Kidney glomerular epithelial cell (primary cell): ENCODE measurements at places on chromosomes 5 and 9.

DNA sequence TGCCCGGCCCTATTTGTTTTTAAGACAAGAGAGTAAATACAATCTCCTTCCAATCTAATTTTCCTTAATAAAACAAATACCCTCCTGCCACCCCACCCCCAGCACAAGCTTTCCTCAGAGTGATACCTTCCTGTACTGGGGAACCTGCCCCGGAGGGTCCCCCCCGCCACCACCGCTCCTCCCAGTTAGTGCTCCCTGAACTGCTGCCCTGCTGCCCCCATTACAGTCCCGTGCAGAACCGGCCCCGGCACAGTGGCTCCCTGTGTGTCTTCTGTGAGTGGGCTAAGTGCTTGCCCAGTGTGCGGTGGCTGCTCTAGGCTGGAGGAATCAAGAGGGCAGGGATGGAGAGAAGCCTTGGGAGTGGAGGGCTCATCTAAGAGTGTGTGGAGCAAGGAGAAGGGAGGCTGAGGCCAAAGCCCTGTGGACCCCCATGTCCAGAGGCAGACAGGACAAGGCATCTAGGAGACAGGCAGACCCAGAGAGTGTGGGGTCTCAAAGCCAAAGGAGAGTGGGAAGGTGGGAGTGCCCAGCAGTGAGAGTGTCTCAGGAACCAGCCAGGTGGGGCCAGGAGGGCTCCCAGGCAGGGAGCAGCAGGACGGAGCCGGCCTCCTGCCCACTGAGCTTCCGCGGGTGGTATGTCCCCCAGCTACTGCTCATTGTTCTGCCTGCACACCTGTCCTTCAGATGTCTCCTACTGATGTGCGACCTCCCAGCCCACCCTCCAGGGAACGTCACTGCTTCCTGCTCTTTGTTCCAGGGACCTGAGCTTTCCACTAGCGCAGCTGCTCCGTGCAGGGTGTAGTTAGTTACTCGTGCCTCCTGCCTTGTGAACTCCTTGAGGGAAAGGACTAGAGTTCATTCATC, 129.0 kb downstream of the DAB2IP start:
- DNase-seq: no peak

- DNase-seq: no peak
Observed at GRCh38 chr5:137688210-137688840, 47.6 kb downstream of the KLHL3 start.

- no peak for DNase-seq
Observed at GRCh38 chr5:64019746-64020145, 57.5 kb upstream of the HTR1A start.

GRCh38 chr5:53219610-53220009, 110.1 kb upstream of the MOCS2 start:
- no peak for DNase-seq

- DNase-seq: no peak
Observed at GRCh38 chr5:92942762-92943161, 638.3 kb downstream of the NR2F1-AS1 start.

DNA sequence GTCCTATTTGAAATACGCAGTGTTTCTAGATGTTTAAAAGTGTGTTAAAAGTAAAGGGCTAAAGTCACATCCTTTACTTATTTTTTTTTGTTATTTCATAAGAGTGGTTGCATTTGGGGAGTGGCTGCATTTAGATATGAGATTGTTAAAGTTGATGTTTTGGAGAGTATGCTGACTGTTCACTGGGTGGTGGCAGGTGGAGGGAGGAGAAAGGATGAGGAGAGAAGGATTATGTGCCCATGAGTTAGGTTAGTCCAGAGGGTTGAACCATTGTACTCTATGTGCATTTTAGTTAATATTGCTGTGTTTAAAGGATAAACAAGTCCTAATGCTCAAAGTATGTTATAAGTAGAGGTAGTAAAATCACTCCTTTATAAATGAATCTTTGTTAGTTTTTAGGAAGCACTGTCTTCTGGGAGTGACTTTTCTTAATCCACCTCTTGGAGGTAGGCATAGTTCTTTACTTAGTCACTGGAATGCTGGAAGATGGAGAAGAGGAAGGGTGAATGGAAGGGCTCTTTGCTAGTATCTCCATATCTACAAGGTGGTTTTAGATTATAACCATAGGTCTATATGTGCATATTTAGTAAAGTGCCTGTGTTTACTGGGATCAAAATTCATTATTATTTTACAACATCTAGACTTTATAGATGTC, 332.3 kb downstream of the NPR3 start:
- DNase-seq: peak; percentile 20

DNA sequence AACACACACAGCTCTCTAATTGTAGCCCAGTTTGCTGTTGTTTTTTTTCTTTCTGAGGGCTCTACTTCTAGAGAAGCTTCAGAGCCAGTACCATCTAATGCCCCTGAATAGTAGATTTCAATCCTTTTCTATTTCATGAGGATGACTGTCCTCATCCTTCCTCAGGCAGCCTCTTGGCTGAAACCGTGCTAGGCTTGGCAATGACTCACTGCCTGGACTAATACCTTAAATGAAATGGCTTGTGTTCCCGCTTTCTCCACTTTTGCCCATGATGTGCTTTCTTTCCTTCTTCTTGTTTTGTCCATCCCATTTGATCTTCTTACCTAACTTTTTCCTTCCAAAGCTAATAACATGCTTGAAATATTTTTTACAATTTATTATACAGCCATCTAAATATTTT, 80.1 kb downstream of the ITGA1 start:
- DNase-seq: no peak

DNA sequence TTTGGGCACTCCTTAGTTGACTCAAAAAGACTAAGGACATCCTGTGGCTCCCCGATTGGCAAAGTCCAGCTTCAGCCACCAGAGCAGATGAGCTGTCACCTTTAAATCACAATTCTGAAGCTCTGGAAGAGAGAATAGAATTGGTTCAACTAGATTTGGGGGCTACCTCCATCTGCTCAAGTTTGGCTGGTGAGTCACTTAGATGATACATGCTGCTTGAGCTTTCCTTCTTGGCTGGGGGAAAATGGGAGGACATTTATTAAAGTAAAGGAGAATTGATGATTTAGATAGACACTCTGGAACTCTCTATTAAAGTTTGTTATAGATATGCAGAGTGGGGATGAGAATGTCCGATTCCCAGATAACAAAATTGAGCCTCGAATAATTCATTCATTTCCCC, 30.0 kb upstream of the GRIA1 start:
- no peak for DNase-seq

- DNase-seq: peak; percentile 70
Observed at GRCh38 chr5:149268928-149269557, 2.6 kb upstream of the AFAP1L1 start.

- no peak for DNase-seq
Observed at GRCh38 chr9:135619599-135619886, 19.8 kb downstream of the GLT6D1 start.

GRCh38 chr9:136525207-136525606, 20.6 kb downstream of the NOTCH1 start:
- DNase-seq: no peak

DNA sequence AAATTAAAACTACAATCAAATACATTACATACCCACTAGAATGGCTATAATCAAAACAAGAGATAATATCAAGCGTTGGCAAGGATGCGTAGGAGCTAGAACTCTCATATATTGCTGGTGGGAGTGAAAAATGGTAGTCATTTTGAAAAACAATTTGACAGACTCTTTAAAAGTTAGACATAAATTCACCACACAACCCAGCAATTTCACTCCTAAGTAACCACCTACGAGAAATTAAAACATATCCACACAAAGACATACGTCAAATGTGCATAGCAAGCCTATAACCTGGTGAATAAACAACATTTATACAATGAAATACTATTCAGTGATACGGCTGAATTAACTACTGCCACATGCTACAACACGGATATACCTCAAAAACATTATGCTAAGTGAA, 44.7 kb downstream of the GKAP1 start:
- DNase-seq: no peak

- DNase-seq: no peak
Observed at GRCh38 chr5:178312880-178313282, 80.3 kb upstream of the PHYKPL start.

DNA sequence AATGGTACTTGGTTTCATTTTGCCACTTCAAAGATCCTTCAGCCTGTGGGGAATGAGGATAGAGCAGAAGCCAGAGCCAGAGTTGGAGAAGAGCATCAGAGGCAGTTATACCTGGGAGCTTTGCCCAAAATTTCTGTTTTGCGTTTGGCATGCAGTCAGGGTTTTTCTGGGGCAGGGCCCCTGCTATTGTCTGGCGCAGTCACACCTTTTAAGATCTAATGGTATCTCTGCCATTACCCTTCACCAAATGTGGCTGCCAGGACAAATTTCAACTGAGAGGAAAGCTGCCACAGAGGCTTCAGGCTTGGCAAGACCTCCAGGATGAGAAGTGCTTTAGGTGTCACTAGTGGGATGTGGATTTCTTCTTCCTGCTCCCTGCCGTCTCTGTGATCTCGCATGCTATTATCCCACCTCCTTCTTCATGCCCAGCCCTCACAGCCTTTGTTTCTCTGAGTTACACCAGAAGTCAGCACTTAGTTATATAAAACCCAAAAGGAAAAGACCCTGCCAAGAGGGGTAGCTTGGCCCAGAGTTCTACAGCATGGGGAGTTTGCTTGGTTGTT, 357.0 kb downstream of the TLE4 start:
- DNase-seq: no peak

GRCh38 chr9:3343671-3344070, 182.1 kb downstream of the RFX3 start:
- no peak for DNase-seq

DNA sequence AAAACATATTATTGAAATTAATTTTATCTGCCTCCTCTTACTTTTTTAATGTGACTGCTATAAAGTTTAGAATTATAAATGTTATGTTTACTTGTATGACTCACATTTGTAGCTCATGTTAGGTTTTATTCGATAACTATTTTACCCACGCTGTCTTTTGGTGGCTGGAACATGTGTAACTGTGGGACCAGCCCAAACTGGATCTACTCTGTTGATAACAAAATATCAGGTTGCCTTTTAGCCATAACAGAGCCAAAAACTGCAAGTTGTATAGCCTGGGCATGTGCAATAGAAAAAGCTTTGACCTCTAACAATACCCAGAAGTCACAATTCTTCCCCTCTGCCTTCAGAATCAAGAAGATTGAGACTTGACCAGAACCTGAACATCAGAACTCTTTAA, 356.5 kb downstream of the PRELID2 start:
- no peak for DNase-seq

DNA sequence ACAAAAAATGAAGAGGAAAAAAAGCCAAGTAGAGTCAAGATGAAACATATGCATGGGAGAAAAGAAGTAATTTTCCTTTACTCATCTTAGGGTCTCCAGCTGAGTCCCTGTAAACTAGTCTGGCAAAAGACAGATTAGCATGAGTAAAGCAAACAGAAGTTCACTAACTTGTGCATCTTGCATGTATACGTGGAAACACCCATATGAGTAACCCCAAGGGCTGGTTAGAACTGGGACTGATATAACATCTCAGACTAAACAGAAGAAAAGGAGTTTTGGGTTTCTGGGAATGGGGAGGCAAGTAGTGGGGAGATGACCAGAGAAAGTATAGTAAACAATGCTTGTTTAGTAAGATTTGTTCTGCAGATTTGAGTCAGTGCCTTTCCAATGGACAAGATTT, 20.1 kb upstream of the GLDC start:
- no peak for DNase-seq

GRCh38 chr5:14665101-14665822, 744 bp downstream of the OTULIN start:
- no peak for DNase-seq

DNA sequence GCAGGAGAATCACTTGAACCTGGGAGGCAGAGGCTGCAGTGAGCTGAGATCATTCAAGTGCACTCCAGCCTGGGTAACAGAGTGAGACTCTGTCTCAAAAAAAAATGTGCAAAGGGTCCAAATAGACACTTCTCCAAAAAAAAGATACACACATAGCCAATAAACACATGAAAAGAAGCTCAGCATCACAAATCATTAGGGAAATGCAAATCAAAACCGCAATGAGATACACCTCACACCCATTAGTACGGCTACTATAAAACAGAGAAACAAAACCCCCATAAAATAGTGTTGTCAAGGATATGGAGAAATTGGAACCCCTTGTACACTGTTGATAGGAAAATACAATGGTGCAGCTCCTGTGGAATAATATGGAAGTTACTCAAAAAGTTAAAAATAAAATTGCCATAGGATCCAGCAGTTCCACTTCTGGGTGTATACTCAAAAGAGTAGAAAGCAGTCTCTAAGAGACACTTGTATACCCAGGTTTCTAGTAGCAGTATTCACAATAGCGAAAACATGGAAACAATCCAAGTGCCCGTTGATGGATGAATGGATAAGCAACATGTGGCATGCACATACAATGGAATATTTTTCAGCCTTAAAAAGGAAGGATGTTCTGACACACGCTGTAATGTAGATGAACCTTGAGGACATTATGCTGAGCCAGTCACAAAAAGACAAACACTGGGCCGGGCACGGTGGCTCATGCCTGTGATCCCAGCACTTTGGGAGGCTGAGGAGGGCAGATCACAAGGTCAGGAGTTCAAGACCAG, 57.2 kb upstream of the PPARGC1B start:
- no peak for DNase-seq

DNA sequence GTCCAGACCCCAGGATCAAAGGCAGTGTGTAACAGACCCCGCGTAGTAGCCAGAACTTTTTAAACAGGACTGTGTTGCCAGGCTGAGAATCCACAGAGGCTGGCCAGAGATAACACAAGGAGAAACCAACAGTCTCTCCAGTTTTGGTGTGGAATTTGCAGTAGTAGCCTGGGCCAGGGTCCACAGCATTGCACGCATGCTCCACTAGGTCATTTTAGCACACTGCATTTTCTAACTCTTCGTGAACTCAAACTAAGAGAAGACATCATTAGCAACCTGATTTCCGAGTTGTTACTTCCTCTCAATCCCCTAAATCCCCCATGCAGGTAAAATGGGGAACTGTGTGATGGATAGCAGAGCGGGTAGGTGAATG, 119.6 kb downstream of the BOD1 start:
- DNase-seq: no peak

DNA sequence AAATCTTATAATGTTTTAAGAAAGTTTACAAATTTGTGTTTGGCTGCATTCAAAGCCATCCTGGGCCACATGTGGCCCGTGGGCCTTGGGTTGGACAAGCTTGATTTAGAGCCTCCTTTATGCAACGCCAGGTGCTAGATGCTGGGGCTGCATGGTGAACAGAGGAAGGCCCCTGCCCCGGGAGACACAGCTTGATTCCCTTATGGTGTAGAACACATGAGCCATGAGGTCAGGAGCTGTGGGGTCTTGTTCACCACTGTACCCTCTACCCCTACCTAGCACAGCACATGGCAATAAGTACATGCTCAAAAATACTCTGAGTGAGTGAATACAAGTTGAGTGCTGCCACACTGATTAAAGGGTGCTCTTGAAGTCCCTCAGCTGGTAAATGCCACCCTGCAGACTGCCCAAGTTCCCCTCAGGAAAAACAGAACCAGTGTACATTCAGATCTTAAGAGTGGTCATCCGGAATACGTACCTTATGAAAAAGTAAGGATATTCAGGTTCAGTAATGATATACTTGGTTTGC, 71.9 kb downstream of the ARRDC3 start:
- DNase-seq: no peak
